ENCODE measurements at places on chromosomes 2 and 18.

GRCh38 chr18:50075772-50076171, 119.2 kb downstream of the MYO5B start:
- DNase-seq, result no peak

GRCh38 chr2:191895743-191896142, 48.9 kb upstream of the CAVIN2 start:
- DNase-seq, result no peak

- no peak for DNase-seq
These were observed 596.7 kb downstream of the SATB2 start for GRCh38 chr2:198861080-198861479.

GRCh38 chr2:239046822-239047221, 198.9 kb downstream of the TWIST2 start:
- no peak for DNase-seq

DNA sequence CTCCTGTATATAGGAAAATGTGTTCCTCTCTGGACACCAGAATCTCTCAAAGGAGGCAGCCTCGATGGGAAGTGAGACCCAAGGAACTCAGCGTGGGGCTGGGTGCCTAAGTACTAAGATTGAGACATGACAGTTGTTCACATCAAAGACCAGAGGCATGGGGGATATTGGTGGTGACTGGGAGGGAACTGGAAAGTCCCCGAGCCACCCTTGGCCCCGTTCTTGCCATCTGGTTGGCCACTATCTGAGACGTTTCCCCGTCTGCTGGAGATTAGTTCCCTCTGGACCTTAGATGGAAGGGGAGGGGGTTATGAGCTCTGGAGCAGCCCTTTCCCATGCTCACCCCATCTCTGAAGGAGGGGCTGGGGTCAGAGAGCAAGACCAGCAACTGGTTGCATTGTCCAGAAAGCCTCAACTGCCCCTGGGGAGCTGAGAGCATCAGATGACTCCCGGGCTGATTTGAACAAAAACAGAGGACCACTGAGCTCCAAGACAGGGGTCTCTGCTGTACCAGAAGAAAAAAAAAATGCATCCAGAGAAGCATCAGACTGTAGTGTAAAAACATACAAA, 11.8 kb downstream of the FBLN7 start:
- no peak for DNase-seq

DNA sequence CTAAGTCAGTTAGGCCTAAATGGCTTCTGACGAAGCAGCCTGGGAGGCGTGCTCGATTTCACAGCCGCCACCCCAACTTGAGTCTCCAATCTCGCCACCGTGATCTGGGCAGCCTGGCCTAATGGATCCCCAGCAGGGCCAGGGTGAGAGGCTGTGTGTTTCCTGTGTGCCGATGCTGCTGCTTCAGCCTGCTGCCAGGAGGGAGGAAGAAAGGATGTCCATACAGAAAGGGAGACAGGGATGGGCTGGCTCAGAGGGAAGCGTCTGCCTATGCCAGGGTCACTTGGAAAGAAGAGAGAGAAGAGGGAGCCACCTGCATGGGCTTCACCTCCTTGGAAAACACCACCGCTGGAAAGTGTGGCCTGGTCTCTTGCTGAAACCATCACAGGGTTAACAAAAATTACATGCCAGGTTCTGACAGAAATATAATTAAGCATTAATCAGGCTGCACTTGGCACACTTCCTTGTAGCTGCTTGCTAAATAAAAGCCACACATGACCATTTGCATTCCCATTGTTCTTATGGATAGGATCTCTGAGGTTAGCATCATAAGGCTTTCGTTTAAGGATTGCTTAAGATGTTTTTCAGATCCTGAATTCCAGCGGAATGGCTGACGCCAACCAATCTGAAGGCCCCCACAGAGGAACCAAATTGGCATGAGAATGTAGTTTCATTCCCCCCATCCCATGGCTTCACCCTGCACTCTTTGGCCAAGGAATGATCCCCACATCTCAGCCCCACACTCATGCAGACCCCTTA, 108.8 kb upstream of the SLC1A4 start:
- no peak for DNase-seq

DNA sequence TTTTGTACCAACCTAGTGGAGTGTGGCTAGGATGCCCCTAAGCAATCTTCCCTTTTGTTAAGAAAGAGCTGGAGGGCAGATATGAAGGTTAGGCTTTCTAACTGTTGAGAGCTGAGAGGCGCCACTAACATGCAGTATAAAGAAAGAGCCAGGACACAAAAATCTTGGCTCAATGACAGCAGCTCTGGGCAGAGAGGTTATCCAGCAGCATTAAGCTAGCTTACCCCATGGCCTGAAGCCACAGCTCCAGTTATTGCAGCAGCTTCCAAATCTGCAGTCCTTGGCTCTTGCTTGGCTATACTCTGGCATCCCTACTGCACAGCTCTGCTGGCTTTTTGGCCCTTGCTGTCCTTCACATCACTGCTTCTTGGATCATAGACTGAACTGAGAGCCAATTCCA, 213.4 kb downstream of the GPD2 start:
- DNase-seq, result no peak

- no peak for DNase-seq
These were observed 34.8 kb downstream of the ABHD3 start for GRCh38 chr18:21669736-21670285.

DNA sequence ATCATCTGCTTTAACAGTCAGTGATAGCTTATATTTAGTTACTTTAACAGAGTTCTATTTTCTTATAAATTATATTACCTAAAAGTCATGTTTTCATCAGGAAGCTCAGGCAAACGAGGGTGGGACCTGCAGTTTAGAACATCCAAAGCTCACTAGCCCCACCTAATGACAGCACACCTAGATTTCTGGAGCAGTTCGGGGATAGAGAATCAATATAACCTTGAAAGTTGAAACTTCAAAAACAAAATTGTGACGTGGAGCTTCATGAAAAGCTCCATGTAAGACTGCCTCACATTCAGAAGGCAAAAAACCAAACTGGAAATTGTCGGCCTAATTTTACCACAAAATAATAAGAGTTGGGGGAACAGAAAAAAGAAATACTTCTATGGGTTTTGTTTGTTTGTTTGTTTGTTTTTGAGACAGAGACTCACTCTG, 185.9 kb upstream of the CCDC150 start:
- no peak for DNase-seq

- DNase-seq, result no peak
These were observed 184.8 kb downstream of the LRP1B start for GRCh38 chr2:141946016-141946415.

- DNase-seq, result no peak
These were observed 106.2 kb downstream of the HDAC4 start for GRCh38 chr2:239294571-239295054.

DNA sequence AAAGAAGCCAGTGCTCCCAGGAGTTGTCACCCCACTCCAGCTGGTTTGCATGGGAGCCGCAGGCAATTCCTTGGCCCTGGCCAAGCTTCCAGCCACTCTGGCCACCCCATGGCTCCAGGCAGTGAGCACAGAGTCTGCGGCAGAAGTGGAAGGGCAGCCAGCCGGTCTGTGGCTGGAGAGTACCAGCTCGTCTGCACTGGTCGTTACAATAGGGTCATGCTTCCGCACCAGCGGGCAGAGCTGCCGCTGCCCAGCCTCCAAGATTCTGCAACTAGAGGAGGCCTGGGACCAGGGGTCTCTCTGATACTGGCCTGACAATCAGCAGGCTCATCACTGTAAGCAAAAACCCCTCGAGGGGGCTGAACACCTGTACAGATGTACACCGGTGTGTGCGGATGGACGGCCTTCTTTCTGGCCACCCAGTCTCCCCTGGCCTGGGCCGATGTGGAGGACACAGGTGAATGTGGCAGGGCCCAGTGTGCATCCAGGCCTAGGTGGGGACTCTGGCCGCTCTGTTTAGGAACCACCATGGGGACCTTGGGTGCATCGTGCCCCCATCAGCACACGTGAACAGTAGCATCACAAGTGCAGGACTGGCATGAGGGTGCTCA, 51.9 kb upstream of the ODC1 start:
- DNase-seq, result no peak

- DNase-seq, result no peak
These were observed 52.8 kb upstream of the TGIF1 start for GRCh38 chr18:3397031-3397750.

DNA sequence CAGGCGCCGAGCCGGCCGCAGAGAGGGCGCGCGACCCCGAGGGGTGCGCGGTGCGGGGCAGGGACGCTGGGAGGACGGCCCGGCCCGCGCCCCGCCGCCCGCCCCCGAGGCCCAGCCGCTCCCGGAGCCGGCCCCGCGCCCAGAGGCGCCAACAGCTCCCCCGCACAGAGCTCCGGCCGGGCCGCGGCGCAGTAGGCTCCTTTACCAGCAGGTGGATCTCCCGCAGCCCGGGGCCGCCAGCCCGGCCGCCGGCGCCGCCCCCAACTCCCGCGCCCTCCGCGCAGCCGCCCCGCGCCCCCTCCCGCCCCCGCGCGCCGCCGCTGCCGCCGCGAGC, 258 bp downstream of the MGAT4A start:
- no peak for DNase-seq

DNA sequence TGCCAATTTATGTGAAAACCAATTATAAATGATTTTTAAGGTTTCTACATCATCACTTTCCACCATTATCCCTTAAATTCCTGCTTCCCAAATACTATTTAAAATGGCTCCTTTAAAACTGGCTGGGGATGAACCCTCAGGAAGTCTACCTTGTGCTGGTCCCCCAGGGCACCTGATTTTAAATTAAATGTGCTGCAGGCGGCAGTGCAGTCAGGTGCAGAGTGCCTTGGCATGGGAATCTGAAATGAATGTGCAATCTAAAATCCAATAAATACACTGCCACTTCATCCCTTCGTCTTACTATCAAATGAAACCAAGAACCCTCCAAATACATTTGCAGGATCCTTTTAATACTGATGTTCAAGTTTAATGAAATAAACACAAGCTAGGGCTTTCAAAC, 61.8 kb downstream of the C2orf76 start:
- no peak for DNase-seq

GRCh38 chr18:10247021-10247741, 207.3 kb upstream of the APCDD1 start:
- DNase-seq, result no peak

DNA sequence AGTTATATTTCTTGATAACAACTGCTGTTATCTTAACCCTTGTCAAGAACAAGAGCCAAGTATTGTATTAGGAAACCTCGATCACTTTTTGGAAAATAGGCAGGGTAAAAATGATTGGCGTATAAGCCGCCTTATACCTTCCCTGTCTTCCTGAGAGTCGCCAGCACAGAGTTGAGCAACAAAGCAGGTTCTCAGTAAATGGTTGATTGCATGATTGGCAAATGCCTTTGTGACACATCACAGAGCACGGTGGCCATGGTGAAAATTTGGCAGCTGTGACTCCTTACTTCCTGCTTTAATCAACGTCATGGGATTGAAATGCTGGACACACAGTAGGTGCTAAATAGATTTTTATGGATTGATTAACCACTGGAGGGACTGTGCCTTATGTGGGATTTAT, 3.9 kb upstream of the KLHL29 start:
- DNase-seq, result peak; percentile 83

DNA sequence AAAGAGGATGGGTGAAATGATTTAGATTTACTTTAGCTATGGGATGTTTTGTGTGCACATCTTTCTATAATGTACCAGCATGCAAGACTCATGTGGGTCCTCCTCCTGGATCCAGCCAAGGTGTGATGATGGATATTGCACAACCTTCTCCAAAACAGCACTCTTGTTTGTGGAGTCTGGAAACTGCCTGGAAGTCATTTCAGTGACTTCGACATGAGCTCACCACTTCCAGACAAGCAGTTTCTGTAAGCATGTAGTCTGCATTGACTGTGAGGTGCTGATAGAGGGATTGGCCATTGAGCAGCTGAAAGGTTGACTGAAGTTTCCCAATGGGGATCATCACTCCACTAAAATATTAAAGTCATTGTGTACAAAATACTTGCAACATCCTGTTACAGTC, 154.0 kb downstream of the TRIB2 start:
- DNase-seq, result no peak

- DNase-seq, result no peak
These were observed 93.2 kb downstream of the KLF7 start for GRCh38 chr2:207072571-207072970.

GRCh38 chr2:199743415-199744120, 107.4 kb downstream of the FTCDNL1 start:
- no peak for DNase-seq

- peak; percentile 72 for DNase-seq
These were observed 2.2 kb downstream of the ST3GAL5 start for GRCh38 chr2:85886590-85886989.

DNA sequence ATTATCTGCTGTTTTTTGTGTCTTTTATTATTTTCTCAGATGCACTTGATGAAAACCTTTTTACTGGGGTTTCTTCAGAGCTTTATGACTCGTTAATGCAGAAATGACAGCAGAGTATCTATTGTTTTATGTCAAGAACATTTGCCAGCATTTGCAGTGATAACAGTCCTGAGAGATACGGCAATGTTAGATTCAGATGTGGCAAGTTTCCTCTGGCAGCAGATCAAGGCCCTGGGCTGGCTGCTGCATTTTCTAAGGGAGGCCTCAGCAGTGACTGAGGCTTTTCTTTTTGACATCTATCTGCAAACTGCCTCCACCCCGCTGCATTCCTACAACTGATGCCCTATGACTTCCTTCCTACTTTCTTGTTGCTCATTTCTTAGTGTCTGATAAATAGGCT, 40.2 kb downstream of the EFEMP1 start:
- no peak for DNase-seq

GRCh38 chr2:229313591-229313990, 42.5 kb upstream of the PID1 start:
- no peak for DNase-seq

- DNase-seq, result peak; percentile 55
These were observed 29.4 kb upstream of the GMPPA start for GRCh38 chr2:219469186-219469724.

GRCh38 chr2:186256540-186256939, 229.5 kb upstream of the ZC3H15 start:
- peak; percentile 35 for DNase-seq

GRCh38 chr2:226050822-226051221, 651.3 kb downstream of the NYAP2 start:
- no peak for DNase-seq

GRCh38 chr2:196849895-196850294, 40.7 kb upstream of the C2orf66 start:
- peak; percentile 23 for DNase-seq

- no peak for DNase-seq
These were observed 387.3 kb upstream of the SYT4 start for GRCh38 chr18:43664487-43665008.

DNA sequence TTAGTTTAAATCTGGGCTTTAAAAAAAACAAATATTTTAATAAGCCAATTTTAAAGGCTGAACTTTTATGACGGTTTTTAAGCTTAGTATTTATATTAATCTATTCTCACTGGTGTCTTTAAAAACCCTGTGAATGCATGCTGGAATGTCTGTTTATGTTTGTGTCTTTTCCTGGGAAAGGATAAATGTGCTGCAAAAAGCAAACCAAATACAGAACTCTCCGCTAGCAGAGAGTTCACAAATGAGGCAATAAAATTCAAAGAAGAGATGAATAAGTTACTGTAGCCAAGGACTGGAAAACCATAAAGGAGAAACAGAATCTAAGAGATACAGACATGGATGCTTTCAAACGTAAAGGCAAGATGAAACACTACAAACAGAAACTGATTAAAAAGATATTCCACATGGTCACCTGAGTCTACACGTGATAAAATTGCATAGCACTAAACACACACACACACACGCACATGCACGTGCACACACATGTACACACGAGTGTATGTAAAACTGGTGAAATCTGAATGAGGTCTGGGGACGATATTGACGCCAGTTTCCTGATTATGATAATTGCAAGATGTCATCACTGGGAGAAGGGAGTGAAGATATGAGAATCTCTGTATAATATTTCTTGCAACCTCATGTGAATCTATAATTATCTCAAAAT, 4.5 kb downstream of the TWIST2 start:
- no peak for DNase-seq

GRCh38 chr18:79603321-79604204, 76.0 kb upstream of the CTDP1 start:
- no peak for DNase-seq

All from Caki2 (cell line).